IMR-90 (cell line): ENCODE measurements at places on chromosomes 11 and 22. TPM values are rescaled to one million over a fixed set of nuclear protein-coding genes. Genes with fewer than 3 reads are reported as not detected.

Gene NCR3LG1
- 3.9 and 4.1 TPM in 2 replicates for total RNA-seq

Gene OR52N4
- total RNA-seq = not detected in 2 replicates

Gene FOLR2
- total RNA-seq = not detected in 2 replicates

Gene GRK3
- 1.6 and 1.9 TPM in 2 replicates for total RNA-seq

Gene HBB
- not detected in 2 replicates for total RNA-seq

Gene NXPE1
- not detected in 2 replicates for total RNA-seq

Gene TREH
- not detected in 2 replicates for total RNA-seq

Gene GRAP2
- total RNA-seq = under 0.01 TPM in 1 of 2 replicates, not detected in the other

Gene RAB1B
- 76.9 and 83.7 TPM in 2 replicates for total RNA-seq

Gene FGF19
- total RNA-seq = not detected in 2 replicates

Gene OR4D5
- not detected in 2 replicates for total RNA-seq

Gene C11orf97
- not detected in 2 replicates for total RNA-seq

Gene TCP11L1
- total RNA-seq = 17.4 and 23.1 TPM in 2 replicates

Gene VSIG2
- not detected in 2 replicates for total RNA-seq
